Renal pelvis (tissue), 12 donors: ENCODE measurements at places on chromosomes 16 and 17. TPM values are rescaled to one million over a fixed set of nuclear protein-coding genes. Genes with fewer than 3 reads are reported as not detected.
A peak's percentile ranks its signal among the peaks of the same experiment; 100 is the strongest.

DNA sequence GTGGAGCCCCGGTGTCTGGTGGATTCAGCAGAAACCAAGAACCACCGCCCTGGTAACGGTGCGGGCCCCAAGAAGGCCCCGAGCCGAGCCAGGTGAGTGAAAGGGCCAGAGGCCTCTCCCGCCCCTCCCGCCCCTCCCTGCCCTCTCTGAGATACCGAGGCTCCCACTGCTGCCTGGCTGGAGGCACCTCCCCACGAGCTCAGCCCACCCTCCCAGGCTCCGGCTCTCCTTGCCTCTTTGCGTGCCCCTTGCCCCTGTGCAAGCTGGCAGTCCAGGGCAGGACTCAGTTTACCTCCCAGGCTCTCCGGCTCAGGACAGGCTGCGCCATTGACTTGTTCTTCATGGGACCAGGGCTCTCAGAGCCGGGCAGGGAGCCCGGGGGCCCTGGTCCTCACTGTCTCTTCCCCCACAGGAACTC lies 14.1 kb upstream of the MYO15B start:
- no peak for DNase-seq

DNA sequence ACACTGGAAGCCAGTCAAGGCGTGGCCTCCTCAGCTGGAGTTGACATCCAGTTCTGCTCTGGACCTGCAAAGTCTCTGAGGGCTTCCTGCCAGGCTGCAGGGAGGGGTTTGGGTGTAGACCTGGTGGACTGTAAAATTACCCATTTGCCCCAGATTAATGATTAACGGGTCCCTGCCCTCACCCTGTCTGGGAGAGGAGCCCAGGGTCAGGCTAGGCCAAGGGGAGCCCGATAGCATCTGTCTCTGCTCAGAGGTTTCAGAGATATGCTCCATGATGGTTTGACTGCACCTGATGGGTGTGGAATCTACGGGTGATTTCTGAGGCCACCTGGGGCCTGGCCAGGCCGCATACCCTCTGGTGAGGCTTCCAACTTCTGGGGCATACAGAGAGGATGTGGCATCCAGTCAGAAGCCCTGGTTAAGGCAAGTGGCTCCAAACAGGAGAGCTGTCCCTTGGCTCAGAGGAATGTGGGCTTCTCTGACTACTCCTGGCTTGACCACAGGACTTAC lies 11.2 kb downstream of the PPY start:
- DNase-seq: peak; percentile 29

DNA sequence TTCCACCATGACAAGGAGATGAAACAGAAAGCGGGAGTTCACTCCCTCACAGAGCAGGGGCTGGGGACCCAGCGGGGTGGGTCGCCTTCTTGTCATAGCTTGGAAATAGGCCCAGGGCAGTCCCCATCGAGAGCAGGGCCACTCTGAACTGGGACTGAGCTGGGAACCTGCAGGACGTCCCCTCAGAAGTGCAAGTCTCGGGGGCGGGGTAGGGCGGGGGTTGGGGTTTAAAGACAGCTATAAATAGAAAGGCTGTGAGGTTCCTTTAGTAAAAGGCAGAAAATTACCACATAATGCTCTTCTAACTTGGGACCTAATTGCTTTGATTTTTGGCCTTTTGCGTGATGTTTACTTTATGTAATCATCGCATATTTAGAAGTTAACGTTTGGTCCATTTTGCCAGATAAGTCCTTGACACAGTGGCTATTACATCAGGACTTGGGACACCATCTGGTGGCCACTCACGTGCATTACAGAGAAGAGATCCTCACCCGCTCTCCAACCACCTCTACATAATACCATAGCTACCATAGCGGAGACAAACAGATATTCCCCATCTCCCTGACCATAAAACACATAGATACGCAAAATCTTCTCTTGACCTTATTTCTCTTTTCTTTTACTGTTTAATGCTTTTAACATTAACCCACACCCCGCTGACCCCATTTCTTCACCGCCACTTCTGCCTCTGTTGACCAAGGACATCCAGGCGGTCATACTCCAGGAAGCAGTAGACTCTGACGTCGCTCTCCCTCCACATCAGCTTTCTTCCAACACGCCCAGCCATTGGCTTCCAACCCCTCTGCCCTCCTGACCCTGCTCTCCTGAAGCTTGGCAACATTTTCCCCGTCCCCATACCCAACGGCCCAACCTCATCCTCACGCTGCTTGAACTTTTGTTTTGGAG lies 27.5 kb upstream of the PIK3R6 start:
- peak; percentile 72 for DNase-seq

DNA sequence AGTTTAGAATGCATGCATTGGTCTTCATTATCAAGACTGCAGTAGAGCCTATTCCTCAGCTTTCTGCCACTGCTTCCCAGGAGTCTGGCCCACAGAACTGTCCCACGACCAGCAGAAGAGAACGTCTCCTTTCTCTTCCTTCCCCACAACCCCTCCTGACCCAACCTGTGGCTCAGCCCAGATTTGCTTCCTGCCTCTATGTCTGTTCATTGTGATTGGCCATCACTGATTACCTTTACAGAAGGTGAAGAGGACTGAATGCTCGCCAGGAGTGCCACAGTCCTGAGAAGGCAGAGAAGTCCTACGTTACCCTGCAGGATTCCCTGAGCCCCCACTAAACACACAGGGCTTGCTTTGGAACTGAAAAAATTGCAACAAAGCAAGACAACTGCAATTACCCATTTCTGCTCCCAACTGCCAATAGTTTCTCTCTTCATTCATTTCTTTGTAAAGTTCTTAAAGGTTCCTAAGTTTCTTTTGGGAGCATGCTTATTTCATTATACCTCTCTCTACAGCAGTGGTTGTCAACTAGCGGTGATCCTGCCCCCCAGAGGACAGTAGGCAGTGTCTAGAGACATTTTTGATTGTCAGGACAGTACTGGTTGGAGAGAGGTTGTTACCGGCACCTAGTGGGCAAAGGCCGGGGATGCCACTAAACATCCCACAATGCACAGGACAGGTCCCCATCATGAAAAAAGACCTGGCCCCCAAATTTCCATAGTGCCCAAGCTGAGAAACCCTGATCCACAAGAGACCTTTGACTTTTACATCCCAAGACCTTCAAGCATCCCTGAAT lies 4.5 kb upstream of the NAT9 start:
- DNase-seq: no peak

- no peak for DNase-seq
Observed at GRCh38 chr16:50193594-50193993, 40.5 kb downstream of the TENT4B start.

GRCh38 chr16:88681709-88682451 lies 4.4 kb downstream of the SNAI3 start:
- no peak for DNase-seq

GRCh38 chr17:55152236-55152635 lies 112.5 kb upstream of the HLF start:
- no peak for DNase-seq

DNA sequence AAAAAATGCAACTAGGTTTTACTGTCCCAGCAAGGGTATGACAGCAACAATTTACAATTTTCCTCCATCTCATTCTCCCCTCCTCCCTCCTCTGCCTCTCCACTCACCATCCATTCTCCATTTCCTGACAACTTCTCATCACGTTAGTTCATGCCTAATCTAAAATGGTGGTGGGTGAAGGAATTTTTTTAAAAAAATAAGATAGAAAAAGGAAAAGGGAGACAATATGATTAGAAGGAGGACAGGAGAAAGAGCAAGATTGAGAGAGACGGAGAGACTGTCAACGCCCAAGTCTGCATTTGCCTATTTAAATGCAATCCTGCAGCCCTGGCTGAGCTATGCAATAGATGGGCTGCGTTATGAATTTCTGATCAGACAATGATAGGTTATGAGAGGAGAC lies 380.7 kb upstream of the PSMD7 start:
- no peak for DNase-seq

TMEM132E gene
- 2.8 TPM for polyA plus RNA-seq

CCL8 gene
- polyA plus RNA-seq: 0.18 TPM

HOXB9 gene
- 69.0 TPM for polyA plus RNA-seq

VASN gene
- polyA plus RNA-seq: 74.6 TPM
